NB4 (cell line): ENCODE measurements at places on chromosomes 2 and 18.

DNA sequence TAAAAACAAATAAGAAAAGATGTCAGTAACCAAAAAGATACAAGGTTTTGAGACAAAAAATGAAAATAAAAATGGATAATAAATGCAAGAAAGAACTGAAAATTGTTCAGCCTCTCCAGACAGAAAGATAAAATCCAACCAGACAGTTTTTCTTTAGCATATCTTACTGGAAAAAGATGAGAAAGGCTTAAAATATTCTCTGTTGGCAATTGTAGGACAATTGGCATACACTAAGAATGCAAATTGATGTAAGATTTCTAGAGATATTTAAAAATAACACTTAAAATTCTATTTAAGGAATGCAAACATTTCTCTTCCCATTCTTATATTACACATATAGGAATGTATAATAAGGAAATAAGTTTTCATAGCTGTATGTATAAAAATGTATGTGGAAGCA lies 590.6 kb downstream of the DSC3 start:
- no peak for DNase-seq

DNA sequence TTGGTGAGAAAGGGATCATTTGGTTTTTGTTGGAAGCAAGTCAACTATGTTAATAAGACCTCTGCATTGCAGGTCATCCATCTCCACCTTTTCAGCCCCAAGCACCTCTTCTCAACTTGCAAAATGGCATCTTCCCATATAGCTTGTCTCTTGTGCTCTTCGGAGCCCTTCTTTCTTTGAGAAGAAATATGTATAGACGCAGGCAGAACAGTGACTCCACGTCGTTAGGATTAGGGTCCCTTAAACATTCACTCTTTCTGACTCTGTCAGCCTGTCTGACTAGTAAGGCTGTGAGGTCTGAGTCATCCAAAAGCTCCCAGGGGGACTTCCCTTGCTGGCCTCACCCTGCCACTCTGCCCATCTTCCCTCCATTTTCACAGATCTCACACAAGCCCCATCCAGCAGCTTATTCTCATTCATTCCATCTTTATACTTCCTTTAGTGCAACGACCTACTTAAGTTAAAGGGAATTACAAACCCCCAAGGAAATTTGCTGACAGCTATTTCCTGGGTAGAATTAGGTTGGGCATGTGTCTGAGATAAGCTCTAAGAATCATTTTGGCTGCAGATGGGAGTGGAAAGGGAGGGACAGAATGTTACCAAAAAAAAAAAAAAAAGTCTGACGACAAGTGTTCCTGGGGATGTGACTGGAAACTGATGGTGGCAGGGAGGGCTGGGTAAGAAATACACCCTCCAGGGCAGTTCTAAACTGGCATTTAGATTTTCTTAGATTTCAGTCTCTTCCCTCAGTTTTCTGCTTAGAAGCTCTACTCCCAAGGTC lies 37.7 kb upstream of the MEX3C start:
- peak; percentile 89 for DNase-seq

- DNase-seq: no peak
Observed at GRCh38 chr2:70834881-70835280, 735 bp downstream of the CD207 start.

DNA sequence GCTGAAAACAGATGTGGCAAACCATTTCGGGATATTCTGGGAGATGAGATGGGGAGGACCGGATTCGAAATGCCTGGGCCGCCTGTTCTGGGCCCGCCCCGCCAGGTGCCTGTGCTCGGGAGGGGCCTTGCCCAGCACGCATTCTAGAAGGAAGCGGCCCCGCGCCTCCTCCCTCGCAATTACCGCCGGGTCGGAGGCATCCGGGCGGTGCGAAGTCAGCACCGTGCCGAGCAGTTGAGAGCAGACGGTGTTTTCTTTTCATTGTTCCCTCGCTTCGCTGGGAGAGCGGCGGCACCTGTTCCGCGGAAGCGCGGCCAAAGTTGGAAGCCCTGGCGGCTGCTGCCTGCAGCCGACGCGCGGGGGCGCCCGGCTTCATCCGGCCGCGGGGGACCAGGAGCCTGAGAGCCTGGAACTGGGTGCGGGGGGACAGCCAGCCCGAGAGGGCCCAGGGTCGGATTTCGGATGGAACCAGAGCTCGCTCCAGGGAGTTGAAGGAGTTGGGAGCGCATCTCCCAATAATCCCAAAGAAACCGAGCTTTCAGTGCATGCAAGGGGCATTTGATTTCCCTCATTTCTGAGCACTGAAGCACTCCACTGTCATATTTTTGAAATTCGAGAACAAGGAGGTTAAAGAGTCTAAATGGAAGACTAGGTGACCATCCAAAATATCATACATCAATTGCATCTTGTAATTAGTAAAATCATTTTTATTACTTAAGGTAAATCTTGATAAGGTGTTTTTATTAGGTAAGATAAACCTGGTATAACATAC lies 241.8 kb upstream of the RAB12 start:
- DNase-seq: peak; percentile 2

DNA sequence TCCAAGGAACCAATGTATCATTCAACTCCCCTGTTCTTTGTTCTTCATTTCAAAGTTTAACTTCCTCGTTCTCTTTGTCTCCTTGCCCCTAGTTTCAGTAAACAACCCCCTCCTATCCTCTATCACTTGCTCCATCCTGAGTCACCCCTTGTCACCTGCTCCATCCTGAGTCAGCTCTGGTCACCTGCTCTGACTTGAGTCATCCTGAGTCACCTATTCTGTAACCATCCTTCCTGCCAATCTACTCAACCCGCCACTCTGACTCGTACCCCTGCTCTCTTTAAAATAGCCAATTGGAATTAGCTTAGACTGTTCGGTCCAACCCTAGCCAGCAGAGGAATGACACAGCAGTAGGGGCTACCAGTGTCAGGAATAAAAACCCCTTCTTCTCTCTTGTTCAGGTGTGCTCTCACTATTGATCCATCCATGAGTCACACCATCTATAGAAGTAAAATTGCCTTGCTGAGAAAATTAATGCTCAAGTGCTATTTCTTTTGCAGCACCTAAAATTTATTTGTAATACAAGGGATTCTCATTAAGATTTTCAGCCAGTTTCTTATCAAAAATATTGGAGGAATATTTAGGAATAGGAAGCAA lies 326.8 kb downstream of the AKAIN1 start:
- DNase-seq: no peak

DNA sequence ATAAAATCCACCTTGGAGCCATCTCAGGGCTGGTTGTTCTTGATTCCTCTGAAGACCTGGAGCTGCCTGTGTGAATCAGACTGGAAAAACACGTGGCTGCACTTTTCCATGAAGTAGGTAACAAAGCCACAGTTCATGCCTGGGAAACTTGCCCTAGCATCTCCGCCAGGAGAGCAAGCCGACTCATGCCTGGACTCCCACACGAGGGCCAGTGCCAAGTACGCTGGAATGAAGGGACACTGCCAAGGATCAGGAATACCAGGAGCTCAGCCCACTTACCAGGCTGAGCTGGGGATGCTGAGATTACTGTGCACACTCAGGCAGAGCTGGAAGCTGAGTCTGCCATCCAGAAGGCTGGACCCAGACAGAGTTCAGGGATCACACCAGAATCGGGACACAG lies 10.9 kb upstream of the FHL2 start:
- no peak for DNase-seq

DNA sequence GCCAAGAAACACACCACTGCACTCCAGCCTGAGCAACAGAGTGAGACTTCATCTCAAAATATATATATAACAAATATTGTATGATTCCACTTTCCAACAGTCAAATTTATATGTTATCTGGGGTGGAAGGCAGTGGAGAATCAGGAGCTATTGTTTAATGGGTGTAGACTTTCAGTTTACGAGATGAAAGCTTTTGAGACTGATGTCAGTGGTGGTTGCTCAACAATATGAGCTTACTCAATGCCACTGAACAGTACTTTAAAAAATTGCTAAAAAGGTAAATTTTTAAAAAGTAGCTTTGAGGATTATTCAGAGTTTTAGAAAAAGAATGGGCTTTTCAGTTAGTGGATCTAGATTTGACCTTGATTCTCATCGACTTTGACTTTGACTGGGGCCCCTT lies 105.9 kb upstream of the ST6GAL2 start:
- DNase-seq: no peak

- DNase-seq: peak; percentile 43
Observed at GRCh38 chr2:69192176-69192945, 179.4 kb downstream of the ANTXR1 start.

DNA sequence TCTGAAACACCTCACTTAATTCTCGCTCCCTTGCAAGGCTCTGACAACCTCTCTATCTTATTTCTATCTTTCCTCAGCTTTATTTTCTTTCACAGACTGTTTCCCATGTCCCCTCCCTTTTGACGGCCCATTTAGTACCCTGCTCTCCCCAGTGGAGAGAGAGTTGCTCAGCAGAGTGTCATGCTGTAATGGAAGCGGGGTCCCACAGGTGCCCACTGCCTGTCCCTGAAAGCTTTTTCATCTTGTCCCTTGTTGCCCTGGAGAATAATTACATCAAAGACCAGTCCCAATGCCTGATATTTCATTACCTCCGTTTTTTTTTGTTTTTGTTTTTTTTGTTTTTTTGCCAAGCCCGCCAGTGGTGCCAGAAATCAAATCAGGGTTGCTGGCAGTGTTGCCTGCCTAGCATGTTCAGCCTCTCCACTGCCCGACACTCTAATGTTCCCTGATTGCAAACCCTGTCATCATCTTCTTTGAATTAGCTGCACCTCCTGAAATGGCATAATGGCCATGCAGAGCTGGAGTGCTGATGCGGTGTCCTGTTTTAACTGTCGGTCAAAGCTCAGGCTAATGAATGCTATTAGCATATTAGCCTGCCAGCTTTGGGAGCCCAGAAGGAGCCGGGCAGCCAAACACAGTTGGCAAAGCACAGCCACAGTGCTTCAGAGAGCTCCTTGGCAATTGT lies 71.2 kb upstream of the CAVIN2 start:
- DNase-seq: no peak

GRCh38 chr18:27653247-27653646 lies 468.1 kb upstream of the CHST9 start:
- no peak for DNase-seq

GRCh38 chr2:235183786-235184185 lies 232.0 kb downstream of the SH3BP4 start:
- DNase-seq: no peak

- DNase-seq: peak; percentile 64
Observed at GRCh38 chr2:43106559-43107527, 119.6 kb downstream of the ZFP36L2 start.

DNA sequence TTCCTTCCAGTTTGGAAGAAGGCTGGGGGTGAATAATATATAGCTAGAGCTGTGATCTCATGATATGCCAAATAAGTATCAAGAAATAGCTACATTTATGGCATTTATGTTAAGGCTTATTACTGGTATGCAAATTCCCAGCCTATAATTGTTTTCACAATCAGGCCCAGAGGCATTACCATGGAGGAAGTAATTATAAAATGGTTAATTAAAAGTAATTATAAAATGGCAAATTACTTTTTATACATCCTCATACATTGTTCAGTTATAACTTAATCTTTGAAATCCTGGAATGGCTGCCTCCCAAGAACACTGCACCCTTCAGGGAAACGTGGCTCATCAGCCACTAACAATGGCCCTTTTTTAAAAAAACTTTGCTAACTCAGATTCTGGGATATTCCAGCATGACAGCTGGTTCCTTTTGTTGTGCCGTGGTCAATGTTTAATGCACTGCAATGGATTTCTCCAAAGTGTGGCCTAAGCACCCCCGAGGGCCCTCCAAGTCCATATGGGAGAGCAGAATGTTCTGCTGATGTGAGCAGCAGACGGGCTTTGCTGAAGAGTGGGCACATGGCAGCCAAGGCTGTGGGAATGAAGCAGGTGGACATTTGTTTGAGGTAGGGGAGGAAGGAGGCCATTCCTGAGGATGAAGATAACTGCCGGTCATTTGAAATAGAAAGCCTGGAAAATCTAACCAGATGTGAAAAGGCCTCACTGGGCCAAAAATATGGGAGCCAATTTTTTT lies 483.5 kb upstream of the GCFC2 start:
- DNase-seq: no peak

- no peak for DNase-seq
Observed at GRCh38 chr2:55901941-55902340, 21.6 kb downstream of the EFEMP1 start.

- no peak for DNase-seq
Observed at GRCh38 chr2:240522406-240522805, 35.4 kb downstream of the ANKMY1 start.

DNA sequence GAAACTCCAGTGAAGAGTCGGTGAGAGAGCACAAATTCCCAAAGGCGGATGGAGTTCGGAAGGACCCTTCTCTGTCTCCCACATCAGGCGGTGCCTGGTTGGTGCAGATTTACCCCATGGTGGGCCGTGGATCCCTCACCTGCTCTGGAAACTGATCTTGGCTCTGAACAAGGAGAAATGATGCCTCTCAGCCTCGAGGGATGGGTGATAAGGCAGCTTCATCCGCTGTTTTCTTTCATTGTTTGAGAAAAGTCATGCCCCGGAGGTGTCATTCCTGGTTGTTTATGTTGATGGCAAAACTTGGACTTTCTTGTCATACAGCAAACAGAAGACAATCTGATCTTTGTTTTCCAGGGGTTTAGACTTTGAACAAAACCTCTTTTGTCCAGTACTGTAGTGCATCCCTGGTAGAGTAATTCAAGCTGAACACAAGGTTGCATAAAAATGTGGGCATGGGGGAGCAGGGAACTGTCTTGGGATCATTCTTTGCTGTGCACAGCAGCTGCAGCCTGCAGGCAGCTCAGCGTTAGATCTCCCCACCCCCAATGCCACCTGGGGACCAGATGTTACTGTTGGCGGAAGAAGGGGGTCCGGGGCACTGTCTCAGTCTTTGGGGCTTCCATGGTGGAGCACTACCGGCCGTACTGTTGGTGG lies 81.3 kb downstream of the NFATC1 start:
- DNase-seq: no peak
